ENCODE measurements at places on chromosomes 5 and 9.

- DNase-seq: no peak
Measured at GRCh38 chr5:158320178-158320674, 461.3 kb upstream of the CLINT1 start.

- DNase-seq: peak; percentile 4
Measured at GRCh38 chr5:165457859-165458481, 1952.6 kb downstream of the MAT2B start.

DNA sequence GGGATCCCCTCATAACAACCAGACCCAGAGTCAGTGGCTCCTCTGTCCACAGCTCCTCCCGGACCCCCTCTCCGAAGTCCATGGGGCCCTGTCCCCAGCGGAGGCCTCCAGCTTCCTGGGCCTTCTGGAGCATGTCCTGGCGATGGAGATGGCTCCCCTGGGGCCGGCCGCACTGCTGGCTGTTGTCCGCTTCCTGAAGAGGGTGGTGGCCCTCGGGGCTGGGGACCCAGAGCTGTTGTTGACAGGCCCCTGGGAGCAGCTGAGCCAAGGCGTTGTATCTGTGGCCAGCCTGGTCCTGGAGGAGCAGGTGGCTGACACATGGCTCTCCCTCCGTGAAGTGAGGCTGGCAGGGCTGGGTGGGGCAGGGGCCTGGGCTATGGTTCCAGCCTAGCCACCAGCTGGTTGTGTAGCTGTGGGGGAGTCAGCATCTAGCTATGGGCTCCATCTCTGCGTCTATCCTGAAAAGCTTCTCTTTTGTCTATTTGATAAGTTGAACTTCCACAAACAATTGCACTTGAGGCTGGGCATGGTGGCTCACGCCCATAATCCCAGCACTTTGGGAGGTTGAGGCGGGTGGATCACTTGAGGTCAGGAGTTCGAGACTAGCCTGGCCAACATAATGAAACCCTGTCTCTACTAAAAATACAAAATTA, 4.7 kb downstream of the ADGRD2 start:
- DNase-seq: no peak

DNA sequence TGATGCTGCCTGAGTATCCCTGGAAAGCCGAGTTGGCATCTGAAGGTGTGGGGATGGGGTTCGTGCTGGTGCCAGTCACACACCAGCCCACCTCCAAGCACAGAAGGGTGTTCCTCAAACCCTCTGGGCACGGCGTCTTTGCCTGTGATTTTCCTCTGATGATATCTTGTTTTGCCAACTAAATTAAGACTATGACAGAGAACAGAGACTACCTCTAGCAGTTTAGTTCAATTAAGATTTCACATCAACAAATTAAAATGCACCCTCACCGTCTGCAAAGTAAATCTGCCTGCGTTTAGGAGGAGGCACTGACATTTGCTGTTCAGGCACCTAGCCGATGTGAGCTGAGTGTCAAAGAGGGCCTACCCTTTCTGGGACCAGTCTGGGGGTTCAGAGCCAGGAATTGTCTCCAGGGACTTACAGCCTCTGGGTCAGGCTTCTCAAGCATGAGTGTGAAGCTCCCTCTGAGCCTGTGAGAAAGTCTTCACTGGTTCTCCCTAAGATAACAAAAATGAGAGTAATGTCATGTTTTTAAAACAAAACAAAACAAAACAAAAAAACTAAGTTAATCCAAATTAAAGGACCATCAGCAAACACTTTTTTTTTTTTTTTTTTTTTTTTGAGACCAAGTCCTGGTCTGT, 55.4 kb upstream of the CTNNA1 start:
- no peak for DNase-seq

DNA sequence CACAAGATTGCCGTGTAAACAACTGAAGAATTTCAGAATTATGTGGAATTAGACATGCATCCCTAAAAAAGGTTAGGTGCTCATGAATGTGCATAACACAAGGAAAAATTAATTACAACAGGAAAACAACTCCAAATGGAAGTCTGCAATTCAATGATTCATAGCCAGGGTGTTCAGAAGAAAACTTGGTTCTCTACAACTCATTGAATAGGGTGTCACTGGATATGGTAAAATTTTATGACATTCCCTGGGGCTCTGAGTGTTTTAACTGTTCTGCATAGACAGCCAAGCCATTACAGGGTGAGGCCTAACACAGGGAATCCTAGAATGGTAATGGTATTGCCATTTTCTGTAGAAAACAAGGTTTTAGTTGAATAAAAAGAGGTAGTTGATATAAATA, 24.4 kb upstream of the ZSWIM6 start:
- DNase-seq: no peak

GRCh38 chr9:98249771-98250170, 5.7 kb downstream of the TBC1D2 start:
- DNase-seq: no peak

DNA sequence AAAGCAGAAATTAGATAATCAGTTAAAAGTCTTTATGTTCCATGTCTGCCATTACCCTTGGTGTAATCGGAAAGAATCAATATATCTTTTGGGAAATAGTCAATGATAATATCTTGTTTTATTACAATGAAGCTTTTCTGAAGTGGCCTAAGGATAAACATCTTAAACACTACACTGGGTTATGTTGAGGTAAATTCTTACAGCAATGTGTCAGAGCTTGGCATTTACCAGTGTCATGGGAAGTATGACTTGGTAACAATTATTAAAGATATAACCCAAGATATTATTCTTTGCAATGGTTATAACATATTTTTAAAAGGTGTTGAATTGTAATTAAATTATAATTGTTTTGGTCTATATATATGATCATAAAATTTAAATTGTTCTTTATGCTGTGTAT, 84.7 kb downstream of the CFAP95 start:
- DNase-seq: no peak

GRCh38 chr9:115422932-115423440, 305.0 kb upstream of the TNC start:
- DNase-seq: no peak

- peak; percentile 22 for DNase-seq
Measured at GRCh38 chr9:21252721-21253547, 13.1 kb upstream of the IFNA14 start.

DNA sequence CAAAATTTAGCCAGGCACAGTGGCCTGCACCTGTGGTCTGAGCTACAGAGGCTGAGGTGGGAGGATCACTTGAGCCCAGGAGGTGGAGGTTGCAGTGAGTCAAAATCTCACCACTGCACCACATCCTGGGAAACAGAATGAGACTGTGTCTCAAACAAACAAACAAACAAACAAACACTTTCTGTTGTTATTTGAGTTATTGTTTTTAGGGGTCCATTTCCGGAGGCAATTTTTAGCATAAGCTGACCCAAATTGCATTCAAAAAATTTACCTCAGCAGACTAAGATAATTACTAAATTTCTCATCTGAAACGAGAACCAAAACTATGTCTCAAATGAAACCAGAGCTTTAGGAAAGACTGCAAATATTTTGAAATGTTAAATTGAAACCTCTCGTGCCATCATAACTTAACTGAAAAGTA, 1485.1 kb downstream of the EFNA5 start:
- no peak for DNase-seq

- DNase-seq: no peak
Measured at GRCh38 chr9:132046456-132046855, 33.2 kb downstream of the MED27 start.

Data from putamen (tissue), 1 donor.